ENCODE measurements at places on chromosomes 1 and 21.

DNA sequence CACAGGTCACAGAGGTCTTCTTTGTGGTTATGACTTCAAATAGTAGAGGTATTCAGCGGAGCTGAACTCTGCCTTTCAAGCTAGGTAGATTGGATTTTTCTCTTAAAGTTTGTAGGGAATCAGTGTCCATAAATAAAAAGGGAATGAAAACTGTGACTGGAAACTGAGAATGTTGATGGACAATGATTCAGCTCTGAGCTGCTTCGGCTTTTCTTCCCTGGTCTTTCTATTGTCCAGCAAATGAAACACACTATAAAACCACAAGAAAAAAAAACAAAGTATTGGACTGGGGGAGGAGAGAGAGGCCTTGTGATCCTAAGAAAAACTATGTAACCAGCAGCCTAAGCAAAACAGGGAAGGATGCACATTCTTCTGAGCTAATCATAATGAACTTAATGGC is 11.1 kb downstream of the TNNI3K start:
- no peak for DNase-seq

- DNase-seq, result no peak
These were observed 148.3 kb downstream of the KCNJ6 start for GRCh38 chr21:37767984-37768383.

DNA sequence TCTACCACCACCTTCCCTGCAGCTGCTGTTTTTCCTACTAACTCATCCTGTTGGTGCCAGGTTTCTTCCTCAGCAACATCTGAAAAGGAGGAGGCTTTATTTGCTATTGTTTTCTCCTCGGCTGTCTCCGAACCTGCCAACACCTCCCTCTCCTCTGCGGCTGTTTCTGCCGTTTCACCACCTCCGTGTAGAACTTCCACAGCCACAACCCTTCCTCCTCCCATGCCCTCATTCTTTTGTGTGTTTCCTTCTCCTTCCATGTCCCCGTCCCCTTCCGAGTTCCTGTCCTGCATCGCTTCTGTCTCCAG is 59.0 kb upstream of the LRRC53 start:
- no peak for DNase-seq

GRCh38 chr21:16154951-16155635 is 425.3 kb downstream of the USP25 start:
- no peak for DNase-seq

GRCh38 chr1:161297415-161297814 is 12.4 kb downstream of the MPZ start:
- DNase-seq, result no peak

DNA sequence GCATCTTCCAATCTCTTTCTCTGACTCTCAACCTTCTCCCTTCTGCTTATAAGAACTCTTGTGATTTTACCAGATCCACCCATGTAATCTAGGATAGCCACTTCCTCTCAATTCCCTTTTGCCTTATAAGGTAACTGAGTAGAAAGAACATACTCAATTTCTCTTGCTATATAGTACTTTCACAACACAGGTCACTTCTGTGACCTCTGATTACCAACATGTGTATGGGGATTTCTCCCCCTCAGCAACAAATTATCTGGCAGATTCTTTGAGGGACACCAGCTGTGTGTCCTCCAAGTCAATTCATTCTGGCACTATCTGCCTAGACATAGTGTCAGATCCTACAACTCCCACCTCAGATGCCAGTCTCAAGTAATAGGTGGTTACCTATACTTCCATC is 62.5 kb downstream of the IL23R start:
- no peak for DNase-seq

DNA sequence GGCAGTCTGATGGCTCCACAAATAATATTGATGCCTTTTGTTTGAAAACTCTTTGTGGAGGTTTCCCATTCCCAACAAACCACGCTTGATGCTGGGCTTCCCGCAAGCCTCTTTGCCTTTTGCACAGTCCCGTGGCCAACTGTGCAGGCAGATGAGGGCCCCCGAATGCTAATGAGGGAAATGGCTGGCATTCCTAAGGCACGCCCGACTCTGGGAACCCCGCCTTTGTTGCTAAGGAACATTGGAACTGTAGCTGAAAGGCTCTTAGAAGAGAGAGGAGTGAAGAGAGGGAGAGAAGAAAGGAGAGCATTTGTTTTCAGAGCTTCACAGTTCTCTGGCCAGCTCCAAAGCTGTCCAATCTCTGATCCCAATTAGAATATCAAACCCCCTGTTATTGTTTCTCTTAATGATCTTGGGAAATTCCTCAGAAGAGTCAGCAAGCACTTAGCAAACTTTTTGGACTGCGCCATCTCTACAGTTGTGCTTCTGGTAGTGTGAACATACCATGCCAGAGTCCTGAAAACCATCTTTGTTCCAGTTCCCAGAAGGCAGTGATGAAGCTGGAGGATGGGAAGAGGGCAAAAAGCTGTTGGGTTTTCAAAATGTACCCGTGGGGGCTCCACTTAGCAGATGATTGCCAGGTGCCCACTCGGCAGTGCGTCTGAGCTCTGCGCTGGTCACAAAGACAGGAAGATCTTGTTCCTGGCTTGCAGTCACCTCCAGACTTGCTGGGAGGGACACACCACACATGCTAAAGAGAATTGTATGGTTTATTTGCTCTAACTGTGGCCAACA is 60.1 kb upstream of the CYP2J2 start:
- no peak for DNase-seq

GRCh38 chr1:31639543-31639942 is 5.1 kb downstream of the PEF1 start:
- DNase-seq, result no peak

DNA sequence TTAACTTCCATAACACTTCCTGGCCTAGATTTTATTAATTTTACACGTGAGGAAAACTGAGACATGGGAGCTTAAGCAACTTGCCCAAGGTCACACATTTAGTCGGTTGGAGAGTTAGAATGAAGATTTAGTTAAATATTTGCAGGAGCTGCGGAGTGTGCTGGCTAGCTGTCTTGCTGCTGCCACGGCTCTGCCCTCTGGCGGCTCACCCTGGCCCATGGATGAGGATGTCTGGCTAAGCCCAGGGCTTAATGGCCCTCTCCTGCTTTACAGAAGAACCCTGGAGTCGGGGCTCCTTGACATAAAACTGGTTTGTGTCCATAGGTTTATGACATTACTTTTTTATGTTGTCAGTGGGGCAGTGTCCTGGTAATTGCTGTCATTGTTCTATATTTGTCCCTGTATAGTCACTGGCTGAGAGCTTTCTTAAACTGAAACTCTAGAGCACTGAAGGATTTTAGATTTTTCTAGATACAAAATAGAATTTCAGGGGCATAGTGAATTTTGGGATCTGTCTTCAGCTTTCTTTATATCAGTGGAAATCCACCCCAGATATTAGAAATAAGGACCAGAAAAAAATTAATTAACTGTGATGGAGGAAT is 88.9 kb upstream of the WLS start:
- no peak for DNase-seq

- no peak for DNase-seq
These were observed 207.1 kb downstream of the ROR1 start for GRCh38 chr1:63980740-63981407.

- no peak for DNase-seq
These were observed 53.5 kb downstream of the RGS13 start for GRCh38 chr1:192689459-192689858.

DNA sequence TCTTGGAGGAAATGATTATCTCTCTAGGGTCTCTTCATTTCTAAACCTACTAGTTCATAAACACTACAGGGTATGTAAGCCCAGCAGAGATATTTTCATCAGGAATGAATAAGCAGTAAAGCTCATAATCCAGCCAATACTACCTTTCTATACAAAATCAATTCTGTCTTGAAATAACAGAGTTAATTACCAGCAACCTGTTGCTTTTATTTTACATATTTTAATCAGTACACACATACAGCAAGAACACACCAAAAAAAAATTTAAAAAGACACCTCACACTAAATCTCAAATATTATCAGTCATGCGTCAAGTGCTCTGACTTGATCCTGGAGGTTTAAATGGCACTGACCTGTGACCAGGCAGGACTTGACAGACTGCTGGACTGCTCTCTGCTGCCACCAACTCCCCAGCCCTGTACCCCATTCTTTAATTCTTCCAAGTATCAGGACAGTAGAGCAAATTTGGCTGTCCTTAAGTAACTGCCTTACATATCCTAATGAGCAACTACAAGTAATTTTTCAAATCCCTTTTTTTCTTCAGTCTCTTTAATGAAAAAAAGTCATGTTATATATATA is 98.5 kb downstream of the CDC42BPA start:
- DNase-seq, result no peak

- DNase-seq, result no peak
These were observed 383.8 kb downstream of the LMO4 start for GRCh38 chr1:87712261-87713010.

DNA sequence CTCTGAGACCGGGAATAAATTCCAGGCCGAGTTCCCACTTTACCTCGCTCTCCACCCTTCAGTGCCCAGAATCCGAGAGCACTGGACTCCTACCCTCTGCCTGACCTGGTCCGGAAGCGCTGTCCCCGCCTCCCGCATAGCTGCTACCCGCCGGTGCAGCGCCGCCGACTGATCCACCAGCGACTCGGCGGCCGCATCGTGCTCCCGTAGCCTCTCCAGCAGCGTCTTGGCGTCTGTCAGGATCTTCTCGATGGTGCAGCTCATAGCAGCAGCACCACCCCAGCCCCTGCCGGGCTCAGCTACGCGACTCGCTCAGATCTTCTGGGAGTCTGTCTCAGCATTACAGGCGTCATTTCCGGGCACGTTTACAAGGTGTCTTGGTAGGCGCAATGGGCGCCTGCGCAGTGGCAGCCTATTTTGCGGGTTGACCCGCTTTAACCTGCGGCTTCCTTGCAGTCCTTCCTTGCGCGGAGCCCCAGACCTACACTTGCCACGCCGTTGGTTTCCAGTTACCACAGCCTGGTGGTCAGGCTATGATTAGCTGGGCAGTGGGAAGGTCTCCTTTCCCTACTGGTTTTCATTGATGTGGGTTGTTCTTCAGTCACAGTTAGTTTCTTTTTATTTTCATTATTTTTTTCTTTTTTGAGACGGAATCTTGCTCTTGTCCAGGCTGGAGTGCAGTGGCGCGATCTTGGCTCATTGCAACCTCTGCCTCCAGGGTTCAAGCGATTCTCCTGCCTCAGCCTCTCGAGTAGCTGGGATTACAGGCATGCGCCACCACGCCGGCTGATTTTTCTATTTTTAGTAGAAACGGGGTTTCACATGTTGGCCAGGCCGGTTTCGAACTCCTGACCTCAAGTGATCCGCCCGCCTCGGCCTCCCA is at the start of gene SIKE1:
Gene SIKE1 (minus strand): TSS at position 342 of the 883 bp plus-strand sequence. CDS start 78 bp downstream, at position 264.
- DNase-seq, result peak; percentile 94

GRCh38 chr1:28510273-28510969 is 4.6 kb downstream of the RCC1 start:
- DNase-seq, result no peak

GRCh38 chr1:29634324-29634723 is 398.0 kb downstream of the PTPRU start:
- no peak for DNase-seq

DNA sequence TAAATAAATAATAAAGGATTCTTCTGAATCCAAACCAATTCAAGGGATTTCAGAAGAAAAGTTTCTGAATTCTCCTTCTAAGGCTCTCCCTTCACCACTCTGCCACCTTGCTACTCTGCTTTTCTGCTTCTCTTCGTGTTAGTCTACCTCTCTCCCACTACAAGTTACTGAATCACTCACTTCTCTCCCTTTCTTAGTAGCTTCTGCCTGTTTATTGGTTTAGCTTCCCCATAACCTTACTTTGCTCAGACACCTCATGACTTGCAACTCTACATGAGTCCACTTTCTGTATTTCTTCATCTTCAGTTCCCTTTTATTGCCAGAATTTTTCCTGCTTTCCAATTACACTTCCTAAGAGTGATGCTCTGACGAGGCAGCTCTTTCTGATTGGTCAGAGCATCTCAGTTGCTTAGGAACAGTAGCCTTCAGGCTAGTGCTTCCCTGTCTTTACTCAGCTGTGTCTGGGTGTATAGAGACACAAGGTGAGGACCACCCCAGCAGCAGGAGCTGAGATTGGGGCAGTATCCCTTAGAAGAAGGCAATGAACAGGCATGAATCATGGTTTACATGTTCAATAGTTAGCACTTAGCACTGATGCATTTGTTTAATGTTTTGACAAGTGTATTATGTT is 144.6 kb downstream of the SLC30A10 start:
- no peak for DNase-seq

GRCh38 chr1:19678493-19678892 is 13.8 kb downstream of the HTR6 start:
- no peak for DNase-seq

- no peak for DNase-seq
These were observed 67.0 kb upstream of the LRRC53 start for GRCh38 chr1:74579425-74579824.

- DNase-seq, result no peak
These were observed 42.4 kb downstream of the PLPPR4 start for GRCh38 chr1:99306644-99307043.

GRCh38 chr1:220153147-220153546 is 59.2 kb downstream of the IARS2 start:
- DNase-seq, result no peak

- no peak for DNase-seq
These were observed 30.9 kb upstream of the PAX7 start for GRCh38 chr1:18599704-18600103.

GRCh38 chr1:224458296-224458695 is 23.7 kb upstream of the WDR26 start:
- DNase-seq, result no peak

DNA sequence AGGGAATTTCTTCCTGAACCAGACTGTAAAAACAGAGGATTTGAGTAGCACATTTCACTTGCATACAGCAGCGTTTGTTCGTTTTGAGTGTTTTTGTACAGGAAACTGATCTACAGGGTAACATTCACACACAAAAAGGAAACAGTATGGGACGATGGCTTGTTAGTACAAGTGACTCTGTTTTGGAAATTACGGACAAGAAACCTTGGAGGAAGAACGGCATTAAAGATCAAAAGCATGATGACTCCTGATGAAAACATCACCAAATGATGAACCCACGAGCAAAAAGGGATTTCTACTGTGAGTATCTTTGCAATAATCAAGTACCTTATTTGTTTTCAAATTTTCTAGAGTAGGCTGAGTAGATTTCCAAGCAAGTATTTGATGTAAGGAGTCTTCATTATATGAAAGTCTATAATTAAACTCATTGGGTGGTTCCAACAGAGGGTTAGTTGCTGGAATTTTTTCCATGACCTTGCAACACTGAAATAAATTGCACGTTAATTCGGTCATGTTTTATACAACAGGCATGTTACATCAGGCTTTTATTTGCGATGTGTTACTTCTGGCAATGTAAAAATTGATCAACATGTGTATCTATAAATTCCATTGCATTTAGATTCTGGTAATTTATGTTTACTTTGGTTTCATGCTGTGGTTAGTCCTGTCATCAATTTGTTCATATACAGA is 76.7 kb upstream of the KCNK2 start:
- DNase-seq, result no peak

DNA sequence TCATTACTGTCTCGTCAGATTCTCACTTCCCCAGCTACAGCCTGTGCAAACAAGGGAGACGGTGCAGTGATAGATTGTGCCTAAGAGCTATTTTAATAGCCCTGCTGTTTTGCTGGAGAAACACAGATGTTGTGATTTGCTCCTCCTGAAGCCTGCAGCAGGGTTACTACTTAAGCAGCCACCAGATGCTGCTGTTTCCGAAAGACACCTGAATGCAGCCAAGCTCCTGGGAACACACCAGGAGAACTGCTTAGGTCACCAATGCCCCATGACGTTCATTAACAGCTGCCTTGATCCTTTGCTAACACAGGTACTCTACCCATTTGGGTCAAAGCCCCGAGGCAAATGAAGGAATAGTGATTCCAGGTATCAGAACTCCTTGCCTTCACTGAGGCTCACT is 411.8 kb upstream of the DAB1 start:
- DNase-seq, result no peak
